Thymus (tissue), 14 donors: ENCODE measurements at places on chromosomes 7 and 10. TPM values are rescaled to one million over a fixed set of nuclear protein-coding genes. Genes with fewer than 3 reads are reported as not detected.

The UCMA gene
- total RNA-seq: 0.52 TPM

DNA sequence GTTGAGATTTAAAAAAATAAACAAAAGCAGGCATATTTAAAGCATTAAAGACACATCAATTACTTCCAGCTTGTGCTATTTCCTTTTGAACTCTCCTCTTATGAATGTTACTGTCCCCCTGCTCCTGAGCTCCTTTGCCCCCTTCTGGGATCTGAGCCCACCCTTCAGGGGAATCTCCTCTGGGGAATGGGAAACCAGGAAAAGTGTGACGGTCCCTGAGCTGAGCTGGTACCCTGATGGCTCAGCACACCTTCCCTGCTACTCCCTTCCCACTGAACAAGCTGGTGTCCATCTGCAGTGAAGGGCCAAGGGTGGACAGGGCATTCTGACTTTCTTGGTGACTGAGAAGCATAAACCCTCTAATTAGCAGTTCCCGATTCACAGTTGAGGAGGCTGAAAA, 356.3 kb downstream of the PTEN start:
- no peak for DNase-seq
- H3K27me3 ChIP-seq: no peaks in the 10 kb centered on the region
- H3K36me3 ChIP-seq: no peaks in the 10 kb centered on the region
- H3K27ac ChIP-seq: no peak overlapping the region

DNA sequence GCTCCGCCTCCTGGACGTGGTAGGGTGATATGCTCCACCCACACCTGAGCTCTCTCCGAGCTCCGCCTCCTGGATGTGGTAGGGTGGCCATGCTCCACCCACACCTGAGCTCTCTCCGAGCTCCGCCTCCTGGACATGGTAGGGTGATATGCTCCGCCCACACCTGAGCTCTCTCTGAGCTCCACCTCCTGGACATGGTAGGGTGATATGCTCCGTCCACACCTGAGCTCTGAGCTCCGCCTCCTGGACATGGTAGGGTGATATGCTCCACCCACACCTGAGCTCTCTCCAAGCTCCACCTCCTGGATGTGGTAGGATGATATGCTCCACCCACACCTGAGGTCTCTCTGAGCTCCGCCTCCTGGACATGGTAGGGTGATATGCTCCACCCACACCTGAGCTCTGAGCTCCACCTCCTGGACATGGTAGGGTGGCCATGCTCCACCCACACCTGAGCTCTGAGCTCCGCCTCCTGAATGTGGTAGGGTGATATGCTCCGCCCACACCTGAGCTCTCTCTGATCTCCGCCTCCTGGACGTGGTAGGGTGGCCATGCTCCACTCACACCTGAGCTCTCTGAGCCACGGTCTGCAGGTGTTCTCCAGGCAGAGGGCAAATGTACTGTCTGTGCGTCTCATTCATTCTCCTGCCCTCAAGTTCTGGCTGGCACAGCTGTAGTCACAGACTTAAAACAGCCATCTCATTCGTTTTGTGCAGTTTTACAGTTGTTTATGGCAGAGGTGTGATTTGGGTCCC, 252.4 kb downstream of the DIP2C start:
- no peaks in the 10 kb centered on the region for H3K4me1 ChIP-seq
- no peak for DNase-seq
- H3K27ac ChIP-seq: no peak overlapping the region
- no peak overlapping the region for H3K4me3 ChIP-seq
- H3K36me3 ChIP-seq: no peaks in the 10 kb centered on the region

DNA sequence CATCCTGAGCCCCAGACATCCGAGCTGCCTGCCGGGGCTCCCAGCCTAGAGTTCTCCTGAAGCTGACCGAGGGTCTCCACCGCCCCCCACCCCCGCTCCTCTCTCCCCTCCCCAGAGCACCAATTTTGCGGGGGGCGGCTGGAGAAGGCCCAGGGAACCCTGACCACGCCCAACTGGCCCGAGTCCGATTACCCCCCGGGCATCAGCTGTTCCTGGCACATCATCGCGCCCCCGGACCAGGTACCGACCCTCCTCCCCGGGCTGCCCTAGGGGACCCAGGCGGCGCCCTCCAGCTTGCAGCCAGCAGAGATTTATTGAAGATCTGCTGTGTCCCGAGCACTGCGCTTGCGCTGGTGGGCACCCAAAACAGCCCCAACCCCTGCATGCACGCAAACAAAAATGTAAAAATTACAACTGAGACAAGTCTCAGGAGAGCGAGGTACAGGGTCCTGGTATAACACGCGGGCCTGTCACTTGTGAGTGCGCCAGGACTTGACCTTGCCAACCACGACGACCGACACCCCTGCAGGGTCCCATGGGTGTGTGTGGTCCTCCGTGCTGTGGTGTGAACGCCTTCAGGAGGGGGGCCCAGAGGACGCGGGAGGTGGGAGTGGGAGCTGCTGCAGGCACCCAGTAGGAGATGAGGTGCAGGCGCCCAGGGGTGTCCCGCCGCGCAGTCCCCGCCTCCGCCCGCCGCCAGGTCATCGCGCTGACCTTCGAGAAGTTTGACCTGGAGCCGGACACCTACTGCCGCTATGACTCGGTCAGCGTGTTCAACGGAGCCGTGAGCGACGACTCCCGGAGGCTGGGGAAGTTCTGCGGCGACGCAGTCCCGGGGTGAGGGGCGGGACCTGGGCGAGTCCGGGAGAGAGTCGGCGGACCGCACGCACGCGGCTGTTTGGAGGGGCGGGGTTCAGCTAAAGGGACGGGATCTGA, 3.1 kb downstream of the PCOLCE start:
- peaks cover 27% of the 10 kb centered on the region for H3K27me3 ChIP-seq
- H3K4me1 ChIP-seq: peaks cover 11% of the 10 kb centered on the region
- H3K36me3 ChIP-seq: no peaks in the 10 kb centered on the region
- H3K27ac ChIP-seq: peak overlapping the region; percentile 40
- H3K4me3 ChIP-seq: peak overlapping the region; percentile 75

The OR2A1 gene
- total RNA-seq: under 0.01 TPM

The PNLIP gene
- 0.09 TPM for total RNA-seq

DNA sequence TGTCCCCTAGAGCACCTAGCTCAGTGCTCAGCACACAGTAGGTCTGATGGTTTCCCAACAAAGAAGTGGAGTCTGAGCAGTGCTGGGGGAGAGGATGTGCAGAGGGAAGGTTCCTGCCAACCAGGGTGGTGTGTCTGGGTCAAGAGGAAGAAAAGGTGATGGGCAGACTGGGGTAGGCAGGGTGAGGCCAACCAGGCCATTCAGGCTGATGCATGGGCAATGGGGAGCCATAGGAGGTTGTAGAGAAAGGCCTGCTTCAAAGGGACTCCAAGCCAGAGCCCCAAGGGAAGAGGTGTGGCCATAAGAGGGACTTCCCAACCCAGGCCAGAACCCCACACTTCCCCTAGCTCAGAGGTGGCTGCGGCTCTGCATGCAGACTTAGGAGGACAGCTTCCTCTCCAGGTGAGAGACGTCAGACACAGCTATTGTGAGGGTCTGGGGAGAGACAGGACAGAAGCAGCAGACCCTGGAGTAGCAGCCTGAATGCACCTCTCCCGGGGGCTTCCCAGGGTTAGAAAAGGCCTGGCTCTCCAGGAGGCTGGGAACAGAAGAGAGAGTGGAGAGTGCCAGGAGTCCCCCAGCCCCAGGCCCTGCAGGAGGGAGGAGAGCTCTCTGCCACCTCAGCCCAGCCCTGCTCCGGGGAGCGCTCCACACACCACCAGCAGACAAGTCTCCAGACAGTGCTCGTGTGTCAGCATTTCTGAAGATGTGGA, 87.4 kb upstream of the ZMIZ1 start:
- H3K4me3 ChIP-seq: no peak overlapping the region
- H3K4me1 ChIP-seq: peaks cover 32% of the 10 kb centered on the region
- no peak overlapping the region for H3K27ac ChIP-seq
- H3K36me3 ChIP-seq: no peaks in the 10 kb centered on the region
- no peak for DNase-seq
- H3K27me3 ChIP-seq: no peaks in the 10 kb centered on the region

The RBP3 gene
- 0.05 TPM for total RNA-seq

DNA sequence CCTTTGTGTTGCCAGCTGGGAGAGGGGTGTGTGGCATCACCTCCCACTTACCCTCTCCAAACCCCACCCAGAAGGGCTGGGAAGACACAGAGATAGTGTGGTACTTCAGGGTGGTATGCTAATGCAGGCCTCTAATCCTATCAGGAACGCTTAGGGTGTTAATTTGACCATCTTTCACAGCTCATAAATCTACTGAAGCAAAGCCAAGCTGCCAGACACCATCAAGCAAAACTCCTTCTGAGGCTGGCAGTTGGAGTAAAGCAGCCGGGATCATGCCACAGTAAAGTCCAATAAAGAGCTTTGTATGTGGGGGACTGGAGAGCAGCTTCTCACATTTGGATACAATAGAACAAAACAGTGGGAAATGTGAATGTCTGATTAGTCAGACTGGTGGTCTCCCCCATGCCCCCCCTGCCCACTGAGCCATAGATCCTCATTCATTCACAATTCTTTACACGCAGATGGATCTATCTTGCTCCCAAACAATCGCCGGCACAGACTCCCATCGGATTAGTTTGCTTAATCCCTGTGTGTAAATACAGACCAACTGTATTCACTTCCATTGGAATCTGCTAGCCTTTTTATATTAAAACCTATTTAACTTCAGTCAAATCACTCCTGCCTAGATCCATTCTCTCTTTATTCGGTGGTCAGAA, 29.6 kb downstream of the FGFBP3 start:
- H3K36me3 ChIP-seq: no peaks in the 10 kb centered on the region
- no peak overlapping the region for H3K4me3 ChIP-seq
- H3K27ac ChIP-seq: no peak overlapping the region
- no peak for DNase-seq

DNA sequence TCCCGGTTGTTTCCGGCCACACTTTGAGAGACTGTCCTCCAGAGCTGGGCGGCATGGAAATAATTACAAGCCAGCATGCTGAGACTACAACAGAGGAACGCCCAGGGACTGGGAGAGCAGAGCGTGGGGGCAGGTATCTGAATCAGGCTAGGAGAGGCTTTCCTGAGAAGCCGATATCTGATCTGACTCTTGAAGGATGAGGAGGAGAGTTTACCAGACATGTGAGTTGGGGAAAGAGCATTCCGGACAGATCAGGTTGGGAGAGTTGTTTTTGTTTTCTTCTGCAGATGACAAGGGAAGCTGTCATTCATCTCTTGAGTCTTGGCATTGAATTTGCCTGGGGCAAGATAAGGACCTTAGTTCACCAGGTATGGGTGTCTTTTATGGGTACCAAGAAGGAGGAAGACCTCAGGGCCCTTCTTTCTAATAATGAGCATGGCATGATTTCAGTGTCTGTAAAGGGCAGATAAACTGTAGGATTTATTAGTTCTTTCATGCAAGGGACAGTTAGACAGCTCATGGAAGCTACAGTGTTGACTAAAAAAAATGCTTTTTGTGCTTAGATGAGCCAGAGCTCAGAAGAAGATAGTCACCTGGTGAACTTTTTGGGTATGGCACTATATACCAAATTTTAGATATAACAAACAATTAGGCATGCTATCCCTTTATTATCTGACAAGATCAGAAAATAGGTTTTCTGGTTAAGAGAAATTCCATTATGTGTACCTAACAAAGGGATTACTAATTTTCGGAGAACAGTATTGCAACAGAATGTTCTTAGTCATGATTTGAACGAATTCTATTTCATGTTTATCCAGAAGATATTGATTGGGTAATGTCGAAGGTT, 36.2 kb downstream of the WBP1L start:
- H3K36me3 ChIP-seq: peaks cover 8% of the 10 kb centered on the region
- no peaks in the 10 kb centered on the region for H3K27me3 ChIP-seq
- DNase-seq: no peak

DNA sequence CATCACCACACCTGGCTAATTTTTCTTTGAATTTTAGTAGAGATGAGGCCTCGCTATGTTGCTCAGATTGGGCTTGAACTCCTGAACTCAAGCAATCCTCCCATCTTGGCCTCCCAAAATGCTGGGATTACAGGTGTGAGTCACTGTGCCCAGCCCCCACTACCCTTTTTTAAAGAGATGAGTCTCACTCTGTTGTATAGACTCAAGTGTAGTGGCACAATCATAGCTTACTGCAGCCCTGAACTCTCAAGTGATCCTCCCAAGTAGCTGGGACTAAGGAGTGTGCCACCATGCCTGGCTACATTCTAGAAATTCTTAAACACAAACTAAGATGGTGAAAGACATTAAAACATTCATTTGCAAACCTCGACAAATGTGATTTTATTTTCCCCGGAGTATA, 12.6 kb downstream of the SYPL1 start:
- H3K27ac ChIP-seq: no peak overlapping the region
- H3K4me1 ChIP-seq: peaks cover 6% of the 10 kb centered on the region

DNA sequence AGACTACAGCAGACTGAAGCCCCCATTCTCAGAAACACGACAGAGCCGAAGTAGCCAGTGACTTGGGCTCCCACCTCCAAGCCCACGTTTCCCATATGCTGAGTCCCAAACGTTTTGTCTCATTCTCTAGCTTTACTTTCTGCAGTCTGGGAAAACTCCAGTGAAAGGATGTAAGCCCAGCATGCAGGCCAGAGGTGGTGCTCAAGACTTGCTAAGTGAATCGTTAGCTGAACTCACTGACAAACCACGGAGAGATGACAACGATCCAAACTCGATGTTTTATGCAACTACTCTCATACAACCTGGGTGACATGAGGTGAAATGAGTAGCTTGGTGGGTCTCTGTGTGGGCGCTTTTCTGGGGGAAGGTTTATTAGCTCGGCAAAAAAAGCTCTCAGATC, 731.8 kb downstream of the SUGCT start:
- H3K4me3 ChIP-seq: no peak overlapping the region
- H3K27me3 ChIP-seq: no peaks in the 10 kb centered on the region
- no peak for DNase-seq
- no peaks in the 10 kb centered on the region for H3K36me3 ChIP-seq
- H3K4me1 ChIP-seq: no peaks in the 10 kb centered on the region

The SPDYE2 gene
- total RNA-seq: 0.05 TPM

The ZPBP gene
- total RNA-seq: 0.14 TPM

The WDFY4 gene
- 25.1 TPM for total RNA-seq

- no peak overlapping the region for H3K27ac ChIP-seq
- no peaks in the 10 kb centered on the region for H3K4me1 ChIP-seq
- DNase-seq: no peak
Measured at GRCh38 chr7:67311901-67312300, 315.3 kb downstream of the TYW1 start.
